Suppressor macrophage (primary cell): ENCODE measurements at places on chromosomes 1 and 21.

DNA sequence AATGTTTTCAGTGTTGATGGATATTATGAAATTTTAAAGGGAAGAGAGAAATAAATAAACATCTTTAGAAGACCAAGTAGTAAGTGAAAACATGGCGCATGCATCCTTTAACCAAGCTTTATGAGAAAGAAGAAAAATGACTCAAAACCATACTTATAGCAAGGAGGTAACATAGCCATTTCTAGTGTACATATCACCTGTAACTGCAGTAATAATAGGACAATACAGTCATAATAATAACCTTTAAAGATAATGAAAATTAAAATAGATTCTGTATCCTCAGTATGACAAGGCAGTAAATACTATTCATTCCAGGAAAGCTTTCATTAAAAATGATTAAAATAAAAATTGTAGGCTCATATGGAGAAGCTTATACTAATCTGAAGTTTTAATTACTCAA is 141.2 kb downstream of the COL24A1 start:
- no peak for DNase-seq

DNA sequence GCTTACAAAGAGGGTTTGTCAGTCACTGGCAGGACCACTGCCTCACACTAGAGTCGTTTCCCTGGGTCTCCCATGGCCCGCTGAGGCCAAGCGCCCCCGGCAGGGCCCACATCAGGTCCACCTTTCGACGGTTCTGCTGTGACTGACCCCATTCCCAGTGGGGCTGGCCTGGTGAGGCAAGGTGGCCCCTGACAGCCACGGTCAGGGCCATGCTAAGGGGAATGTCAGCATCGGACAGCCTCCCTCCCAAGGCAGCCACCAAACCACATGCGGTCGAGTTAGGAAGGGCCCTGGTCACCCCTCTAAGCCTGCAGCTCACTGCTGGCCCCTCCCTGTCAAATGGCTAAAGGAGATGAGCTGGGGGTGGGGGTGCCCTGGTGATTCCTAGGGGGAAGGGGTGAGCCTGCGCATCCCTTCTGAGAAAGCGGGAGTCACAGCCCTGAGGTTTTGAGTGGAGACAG is 2.9 kb upstream of the KIF17 start:
- no peak for DNase-seq

GRCh38 chr1:5513179-5513578 is 479.0 kb downstream of the NPHP4 start:
- no peak for DNase-seq

DNA sequence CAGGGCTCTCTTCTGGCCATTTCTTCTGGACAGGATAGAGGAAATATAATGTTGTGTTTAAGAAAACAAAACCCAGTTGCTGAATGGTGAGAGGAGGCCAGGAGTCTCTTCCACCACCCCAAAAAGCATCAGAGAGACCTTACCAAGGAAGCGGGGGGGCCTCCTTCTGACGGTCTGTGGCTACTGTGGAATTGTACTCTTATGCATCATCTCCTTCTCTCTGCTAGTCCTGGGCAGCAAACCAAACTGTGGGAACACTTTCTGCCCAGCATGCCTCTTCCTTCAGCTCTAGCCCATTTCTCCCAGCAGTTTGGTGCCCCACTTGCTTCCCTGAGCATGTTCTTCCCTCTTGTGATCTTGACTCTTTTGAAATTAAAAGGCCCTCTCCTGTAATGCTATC is 157.7 kb downstream of the HHIPL2 start:
- no peak for DNase-seq

- no peak for DNase-seq
These were observed 28.7 kb upstream of the DISP1 start for GRCh38 chr1:222786121-222786520.

GRCh38 chr1:210464519-210465039 is 135.9 kb downstream of the HHAT start:
- no peak for DNase-seq

DNA sequence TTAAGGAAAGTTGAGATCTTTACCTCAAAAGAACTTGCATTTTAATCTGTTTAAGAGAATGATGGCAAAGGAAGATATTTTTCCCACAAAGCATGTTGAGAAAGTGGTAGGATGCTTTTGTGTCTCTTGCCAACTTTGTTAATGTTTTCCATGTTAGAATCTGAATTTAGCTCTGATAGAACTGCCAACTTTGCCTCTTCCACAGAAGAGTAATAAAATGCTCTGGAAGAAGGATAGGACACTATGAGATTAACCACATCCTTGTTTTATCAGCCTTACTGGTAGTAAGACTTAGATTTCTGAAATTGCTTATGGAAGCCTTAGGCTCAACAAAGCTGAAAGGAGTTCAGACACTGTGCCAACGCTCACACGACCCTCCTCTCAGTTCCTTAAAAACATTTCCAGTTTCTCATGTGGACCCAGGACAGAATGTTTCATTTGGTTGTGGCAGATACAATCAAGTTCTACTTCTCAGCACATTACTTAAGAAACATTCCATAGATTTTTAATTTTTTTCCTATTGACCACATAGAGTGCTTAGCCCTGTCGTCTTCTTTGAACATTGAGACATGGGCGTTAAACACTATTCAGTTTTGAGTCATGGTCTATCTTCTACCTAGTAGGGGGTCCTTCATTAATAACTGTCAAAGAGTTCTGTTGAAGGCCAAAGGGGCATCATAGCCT is 59.0 kb downstream of the MTR start:
- DNase-seq, result no peak

DNA sequence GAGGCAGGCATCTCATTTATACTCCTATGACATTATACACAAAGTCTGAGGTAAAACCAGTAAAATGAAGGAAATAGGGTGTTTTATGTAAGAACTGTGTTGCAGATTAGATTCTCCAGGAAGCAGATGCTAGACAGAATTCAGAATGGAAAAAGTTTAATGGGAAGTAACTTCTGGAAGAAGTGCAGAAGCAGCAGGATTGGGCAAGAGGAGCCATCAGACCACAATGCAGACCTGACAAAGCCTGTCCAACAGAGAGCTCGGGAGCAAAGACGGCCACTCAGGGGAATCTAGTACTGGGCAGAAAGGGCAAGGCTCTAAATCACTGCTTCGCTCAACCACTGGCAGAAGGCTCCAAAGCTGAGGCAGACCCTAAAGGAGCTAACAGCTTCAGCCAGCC is 33.7 kb downstream of the FBXO42 start:
- peak; percentile 88 for DNase-seq

- DNase-seq, result no peak
These were observed 135.5 kb downstream of the RERE start for GRCh38 chr1:8681911-8682310.

DNA sequence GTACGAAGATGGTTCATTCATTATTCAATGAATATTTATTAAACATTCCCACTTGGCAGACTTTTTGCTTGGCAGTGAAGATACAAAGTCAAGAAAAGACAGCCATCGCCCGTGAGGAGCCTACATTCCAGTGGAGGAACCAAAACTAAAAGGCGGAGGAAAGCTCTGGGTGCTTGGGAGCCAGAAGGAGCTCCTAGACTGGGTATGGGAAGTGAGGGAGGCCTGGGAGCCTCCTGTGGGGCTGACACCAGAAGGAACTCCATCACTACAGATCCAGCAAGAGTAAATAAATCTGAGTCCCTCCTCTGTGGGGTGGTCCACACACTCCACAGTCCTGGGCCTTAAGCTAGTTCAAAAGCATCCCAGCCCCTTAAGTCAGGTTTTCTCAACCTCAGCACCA is 14.9 kb downstream of the RNASEL start:
- DNase-seq, result no peak

DNA sequence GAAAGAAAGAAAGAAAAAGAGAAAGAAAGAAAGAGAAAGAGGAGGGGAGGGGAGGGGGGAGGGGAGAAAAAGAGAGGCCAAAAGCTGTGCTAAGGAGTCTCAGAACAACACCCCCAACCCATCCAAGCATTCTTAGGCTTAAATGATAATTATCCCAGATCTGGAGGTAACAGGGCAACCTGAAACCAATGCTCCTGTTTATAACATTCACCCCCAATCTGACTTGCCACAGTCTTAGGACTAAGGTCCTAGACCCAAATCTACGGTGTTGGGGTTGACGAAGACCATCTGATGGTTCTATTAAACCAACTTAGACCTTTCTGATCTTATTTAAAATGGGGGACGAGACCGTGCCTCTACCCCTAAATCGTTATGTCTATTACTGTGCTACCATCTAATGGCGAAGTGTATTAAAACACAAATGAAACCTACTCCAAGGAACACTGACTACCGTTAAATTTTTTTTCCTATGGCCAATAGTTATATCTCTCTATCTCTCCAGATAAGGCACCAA is 119.3 kb upstream of the CDC42BPA start:
- DNase-seq, result peak; percentile 35

GRCh38 chr1:165915932-165916348 is 88.5 kb downstream of the UCK2 start:
- DNase-seq, result no peak

GRCh38 chr1:5611431-5611830 is 380.8 kb downstream of the NPHP4 start:
- DNase-seq, result no peak

DNA sequence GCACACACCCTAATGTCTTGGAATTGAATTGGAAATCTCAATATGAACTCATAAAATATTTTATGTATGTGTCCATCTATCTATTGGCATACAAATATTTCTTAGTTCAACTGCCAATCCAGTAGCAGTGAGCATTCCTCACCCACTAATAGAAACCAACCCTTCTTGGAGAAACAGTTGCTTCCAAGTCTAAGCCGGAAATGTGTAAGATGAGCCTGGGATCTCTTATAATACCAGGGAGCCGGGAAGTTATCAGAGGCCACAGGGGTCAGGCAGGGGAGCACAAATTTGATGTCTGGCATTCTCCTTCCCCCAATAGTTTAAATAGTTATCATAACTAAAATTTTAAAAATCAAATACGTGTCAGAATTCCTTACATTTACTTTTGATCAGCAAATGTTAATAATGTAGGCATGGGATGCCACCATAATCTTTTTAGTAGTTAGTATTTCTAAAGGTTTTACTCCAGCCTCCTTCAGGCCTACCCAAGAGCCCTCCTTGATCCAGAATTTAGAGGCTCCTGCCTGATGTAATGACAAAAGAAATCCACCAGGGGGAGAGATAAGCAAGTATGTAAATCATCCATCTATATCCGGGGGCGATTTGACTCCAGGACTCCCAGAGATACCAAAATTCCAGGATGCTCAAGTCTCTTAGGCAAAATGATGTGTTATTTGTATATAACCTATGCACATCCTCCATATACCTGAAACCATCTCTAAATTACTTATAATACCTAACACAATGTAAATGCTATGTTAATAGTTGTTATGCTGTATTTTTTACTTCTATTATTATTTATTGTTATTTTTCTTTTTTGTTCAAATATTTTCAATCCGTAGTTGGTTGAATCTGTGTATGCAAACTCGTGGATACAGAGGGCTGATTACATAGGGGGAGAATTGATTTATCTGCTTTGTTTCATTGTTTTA is 218.7 kb upstream of the COA6 start:
- peak; percentile 80 for DNase-seq

DNA sequence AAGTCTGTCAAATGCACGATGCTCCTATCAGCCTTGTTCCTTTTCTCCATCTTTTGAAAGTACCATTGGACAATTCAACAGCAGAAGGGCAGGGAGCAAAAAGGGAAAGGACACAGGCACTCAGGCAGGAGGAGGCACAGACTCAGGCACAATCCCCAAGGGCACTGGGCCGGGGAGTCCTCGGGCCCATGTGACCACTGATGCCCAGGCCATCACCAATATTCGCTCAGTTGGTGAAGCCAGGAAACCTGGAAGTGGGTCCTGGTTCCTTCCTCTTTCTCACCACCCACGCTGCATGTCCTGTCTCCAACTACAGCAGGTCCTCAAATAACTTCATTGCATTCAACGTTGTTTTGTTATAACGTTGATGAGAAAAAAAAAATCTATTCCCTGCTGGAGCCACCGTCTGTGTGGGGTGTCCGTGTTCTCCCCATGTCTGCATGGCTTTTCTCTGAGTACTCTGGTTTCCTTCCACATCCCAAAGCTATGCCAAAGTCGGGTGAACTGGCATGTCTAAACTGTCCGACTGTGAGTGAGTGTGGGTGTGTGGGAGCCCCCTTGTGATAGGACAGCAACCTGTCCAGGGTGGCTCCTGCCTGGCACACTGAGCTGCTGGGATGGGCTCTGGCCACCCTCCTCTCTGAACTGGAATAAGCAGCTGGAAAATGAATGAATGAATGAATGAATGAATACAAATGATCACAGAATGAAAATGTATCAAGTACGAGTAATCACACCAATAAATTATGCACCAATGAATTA is 12.5 kb downstream of the NID1 start:
- DNase-seq, result peak; percentile 84

DNA sequence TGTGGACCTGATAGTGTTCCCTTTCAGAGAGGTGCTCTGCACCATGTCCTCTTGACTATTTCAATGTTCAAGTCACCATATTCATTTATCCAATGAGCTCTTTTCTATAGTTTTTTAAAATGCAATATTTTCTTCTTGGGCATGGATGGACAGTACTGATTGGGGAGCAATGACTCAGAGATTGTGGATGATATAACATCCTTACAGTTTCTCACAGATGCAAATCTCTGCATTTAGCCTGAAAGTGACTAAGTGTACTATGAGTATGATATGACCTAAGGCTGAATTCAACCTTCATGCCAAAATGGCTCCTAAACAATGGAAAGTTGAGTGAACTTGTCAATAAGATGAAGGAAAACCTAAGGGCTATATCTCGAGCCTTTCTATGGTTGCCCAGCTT is 36.5 kb downstream of the C4BPA start:
- no peak for DNase-seq

- DNase-seq, result peak; percentile 49
These were observed 16.2 kb downstream of the OLFML2B start for GRCh38 chr1:162007466-162007865.

DNA sequence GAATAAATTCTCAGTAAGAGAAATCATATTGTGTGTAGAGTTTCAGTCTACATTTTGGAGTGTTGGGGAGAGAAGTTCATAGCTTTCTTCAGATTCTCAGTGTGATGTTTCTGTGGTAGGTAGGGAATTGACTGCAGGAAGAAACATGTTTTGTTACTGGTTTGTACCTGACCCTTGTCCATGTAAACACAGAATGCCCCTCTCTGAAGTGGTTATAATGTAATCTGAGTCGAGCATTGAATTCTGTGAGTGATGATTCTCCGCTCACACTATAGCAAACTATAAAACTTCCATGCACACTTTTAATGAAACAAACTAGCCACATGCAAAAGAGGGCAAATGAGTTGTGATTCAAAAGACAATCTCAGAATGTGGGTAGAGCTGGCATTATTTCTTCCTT is 433.2 kb downstream of the USP25 start:
- no peak for DNase-seq
